Thymus (tissue), 14 donors: ENCODE measurements at places on chromosomes 7 and 10.

GRCh38 chr10:4434516-4435071 lies 391.4 kb upstream of the AKR1E2 start:
- H3K4me3 ChIP-seq, result no peak overlapping the region
- H3K27me3 ChIP-seq, result no peaks in the 10 kb centered on the region
- no peak overlapping the region for H3K27ac ChIP-seq
- DNase-seq, result no peak
- no peaks in the 10 kb centered on the region for H3K4me1 ChIP-seq

GRCh38 chr10:54772468-54773122 lies 28.4 kb downstream of the PCDH15 start:
- no peaks in the 10 kb centered on the region for H3K36me3 ChIP-seq
- H3K4me3 ChIP-seq, result no peak overlapping the region
- DNase-seq, result no peak
- no peaks in the 10 kb centered on the region for H3K4me1 ChIP-seq
- H3K27ac ChIP-seq, result no peak overlapping the region

- no peak for DNase-seq
- no peaks in the 10 kb centered on the region for H3K36me3 ChIP-seq
- no peaks in the 10 kb centered on the region for H3K27me3 ChIP-seq
- H3K4me1 ChIP-seq, result no peaks in the 10 kb centered on the region
- H3K4me3 ChIP-seq, result no peak overlapping the region
These were observed 275.2 kb downstream of the POU6F2 start for GRCh38 chr7:39252916-39253315.

- no peak for DNase-seq
- peaks cover 7% of the 10 kb centered on the region for H3K4me1 ChIP-seq
- H3K4me3 ChIP-seq, result no peak overlapping the region
- no peaks in the 10 kb centered on the region for H3K36me3 ChIP-seq
- H3K27me3 ChIP-seq, result no peaks in the 10 kb centered on the region
These were observed 8.8 kb downstream of the ITGB1 start for GRCh38 chr10:32949221-32949678.

DNA sequence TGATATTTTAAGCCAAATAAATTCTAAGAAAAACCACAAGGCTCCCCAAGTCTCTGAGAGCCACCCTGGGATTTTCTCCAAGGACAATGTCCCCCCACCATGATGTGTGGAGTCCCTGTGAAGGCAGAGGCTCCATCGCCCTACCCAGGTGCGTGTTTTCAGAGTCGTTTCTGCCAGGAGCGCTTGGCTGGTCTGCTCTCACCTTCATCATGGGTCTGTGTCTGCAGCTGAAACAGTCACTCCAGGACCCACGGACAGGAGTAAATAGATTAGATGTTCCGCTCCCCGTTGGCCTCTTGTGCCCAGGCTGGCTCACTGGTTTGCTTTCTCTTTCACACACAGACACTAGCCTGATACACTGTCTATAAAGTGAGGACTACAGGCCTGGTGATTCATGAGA lies 217.5 kb downstream of the SFMBT2 start:
- no peak for DNase-seq
- peaks cover 14% of the 10 kb centered on the region for H3K36me3 ChIP-seq
- peaks cover 16% of the 10 kb centered on the region for H3K4me1 ChIP-seq
- no peak overlapping the region for H3K27ac ChIP-seq
- H3K4me3 ChIP-seq, result no peak overlapping the region
